ENCODE measurements at places on chromosomes 4 and X.

DNA sequence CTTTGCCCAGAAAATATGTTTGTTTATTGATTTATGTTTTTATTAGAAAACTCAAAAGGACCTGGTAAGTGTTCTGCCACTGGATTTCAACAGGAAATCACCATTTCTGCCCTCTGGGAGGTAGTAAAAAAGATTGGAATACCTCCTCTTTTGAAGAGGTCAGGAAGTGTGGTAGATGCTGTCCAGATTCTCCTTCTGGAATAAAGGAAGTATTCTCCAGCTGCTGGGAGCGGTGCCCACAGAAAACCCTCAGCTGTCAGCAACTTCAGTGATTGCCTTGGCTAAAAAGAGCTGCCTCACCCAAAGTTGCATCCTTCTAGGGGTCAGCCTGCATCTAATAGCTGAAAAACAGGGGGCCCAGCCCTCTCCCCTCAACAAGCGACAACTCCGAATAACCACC is 13.8 kb upstream of the ZNF674 start:
- DNase-seq, result no peak

DNA sequence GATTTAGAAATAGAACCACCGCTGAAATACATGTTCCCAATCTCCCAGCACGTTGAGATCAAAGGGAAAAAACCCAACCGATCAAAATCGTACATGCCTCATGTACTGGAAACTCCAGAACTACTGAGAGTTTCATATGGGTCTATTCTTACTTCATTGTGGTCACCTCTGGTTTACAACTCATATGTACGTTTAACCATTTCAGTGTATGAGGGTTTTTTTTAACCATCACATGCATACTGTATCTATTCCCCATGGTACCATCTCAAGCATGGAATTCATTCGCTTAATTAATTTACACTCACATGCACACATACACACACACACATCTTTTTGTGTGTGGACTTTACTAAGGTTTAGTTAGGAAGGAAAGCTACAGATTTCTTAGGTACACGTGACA is 46.0 kb upstream of the CLNK start:
- DNase-seq, result no peak

GRCh38 chr4:17024425-17024824 is 126.0 kb upstream of the LDB2 start:
- no peak for DNase-seq

DNA sequence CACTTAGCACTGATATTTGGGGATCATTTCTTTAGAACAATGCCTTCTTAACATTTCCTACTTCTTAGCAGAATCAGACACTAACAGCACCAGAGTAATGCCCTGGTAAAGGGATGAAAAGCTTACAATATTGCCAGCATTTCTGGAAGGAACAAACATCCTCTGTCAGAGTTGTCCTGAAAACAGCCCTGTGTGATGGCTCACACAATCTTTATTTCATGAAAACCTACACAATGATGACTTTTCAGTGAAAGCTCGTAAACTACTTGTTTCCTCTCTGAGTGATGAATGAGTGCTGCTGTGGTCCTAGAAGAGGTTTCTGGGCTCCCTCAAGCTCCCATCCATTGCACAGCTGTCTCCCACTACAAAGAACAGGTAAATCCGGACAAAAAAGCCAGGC is 52.8 kb downstream of the GPC4 start:
- no peak for DNase-seq

DNA sequence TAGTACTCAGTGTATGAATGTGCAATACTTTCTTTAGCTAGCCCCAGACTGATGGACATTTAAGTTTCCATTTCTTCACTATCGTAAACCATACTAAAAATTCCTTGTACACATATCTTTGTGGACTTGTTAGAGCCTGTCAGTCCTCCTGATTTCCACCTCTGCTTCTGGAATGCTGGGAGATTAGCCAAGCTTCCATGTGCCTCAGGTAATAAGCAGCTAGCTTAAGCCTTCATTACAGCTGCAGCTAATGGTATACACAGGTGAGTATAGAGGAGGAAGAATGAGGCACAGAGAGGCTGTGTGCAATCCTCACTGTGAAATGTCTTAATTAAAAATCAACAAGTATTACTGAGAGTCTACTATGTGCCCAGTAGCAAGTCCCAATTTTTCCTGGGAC is 9.8 kb downstream of the SMIM9 start:
- no peak for DNase-seq

GRCh38 chrX:15072259-15072658 is 197.6 kb downstream of the ASB9 start:
- no peak for DNase-seq

DNA sequence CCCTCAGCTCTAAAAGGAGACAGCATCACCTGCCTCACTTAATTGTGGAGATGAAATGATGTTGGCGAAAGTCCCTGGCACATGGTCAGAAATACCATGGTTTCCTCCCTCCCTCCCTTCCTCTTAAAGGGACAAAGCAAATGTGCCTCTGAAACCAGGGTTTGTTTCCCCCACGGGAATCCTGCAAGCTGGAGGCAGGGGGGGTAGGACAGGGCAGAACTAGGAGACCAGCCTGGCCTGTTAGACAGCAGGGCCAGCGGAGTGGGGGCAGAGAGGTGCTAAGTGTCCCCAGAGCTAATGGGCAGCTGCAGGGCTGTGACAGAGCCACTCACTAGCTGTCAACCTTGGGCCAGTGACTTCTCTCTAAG is 5.7 kb downstream of the RTL5 start:
- no peak for DNase-seq

DNA sequence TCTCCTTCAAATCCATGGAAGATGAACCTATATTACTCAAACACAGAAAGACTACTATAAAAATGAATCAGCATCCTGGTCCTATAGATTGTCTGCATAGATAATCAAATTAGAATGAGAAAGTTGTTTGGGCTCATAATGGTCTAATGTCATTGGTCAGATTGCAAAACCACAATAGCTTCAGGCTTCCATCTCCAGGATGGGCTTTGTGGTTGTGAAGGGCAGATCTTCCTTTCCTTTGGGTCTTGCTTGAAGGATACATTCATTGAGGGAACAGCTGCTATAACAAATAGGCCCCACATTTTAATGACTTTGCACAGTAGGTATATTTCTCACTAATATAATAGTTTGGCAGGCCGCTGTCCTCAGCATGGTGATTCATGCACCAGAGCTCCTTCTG is 94.3 kb downstream of the REPS2 start:
- no peak for DNase-seq

DNA sequence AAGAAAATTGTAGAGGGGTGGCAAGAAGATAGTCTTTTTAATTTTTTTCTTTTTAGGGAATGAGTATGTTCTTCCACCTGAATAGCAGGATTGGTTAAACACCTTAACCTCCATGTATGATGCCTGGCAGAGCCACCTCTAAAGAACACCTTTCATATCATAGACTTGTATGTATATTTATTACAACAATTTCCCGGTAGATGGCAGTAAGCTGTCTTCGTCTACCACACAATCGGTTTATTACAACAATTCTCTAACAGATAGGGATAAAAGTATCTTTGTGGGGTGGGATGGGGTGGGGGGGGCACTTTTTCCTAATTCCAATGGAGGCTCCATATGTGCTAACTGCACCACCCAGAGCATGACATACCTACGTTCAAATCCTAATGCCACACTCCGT is 255.5 kb downstream of the LDB2 start:
- peak; percentile 12 for DNase-seq

DNA sequence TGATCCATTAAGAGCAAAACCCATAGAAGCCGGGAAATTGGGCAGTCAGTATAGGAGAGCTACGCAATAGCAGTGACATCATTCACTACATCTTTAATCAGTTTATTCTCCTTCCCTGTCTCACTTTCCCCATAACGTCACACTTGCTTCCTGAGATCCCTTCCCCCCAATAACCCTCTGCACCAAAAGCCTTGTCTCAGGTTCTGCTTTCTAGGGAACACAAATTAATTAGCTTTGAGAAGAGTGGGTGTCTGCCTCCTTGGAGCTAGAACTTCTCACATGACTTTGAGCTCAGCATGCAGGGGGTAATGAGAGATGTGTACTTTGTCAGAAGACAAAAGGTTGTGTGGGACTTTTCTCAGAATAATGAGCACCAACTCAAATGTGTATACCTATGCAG is 128.3 kb upstream of the MAOA start:
- no peak for DNase-seq

- no peak for DNase-seq
These were observed 7.1 kb upstream of the CXCL5 start for GRCh38 chr4:74005528-74005927.

GRCh38 chr4:151771664-151772063 is 10.9 kb upstream of the GATB start:
- no peak for DNase-seq

DNA sequence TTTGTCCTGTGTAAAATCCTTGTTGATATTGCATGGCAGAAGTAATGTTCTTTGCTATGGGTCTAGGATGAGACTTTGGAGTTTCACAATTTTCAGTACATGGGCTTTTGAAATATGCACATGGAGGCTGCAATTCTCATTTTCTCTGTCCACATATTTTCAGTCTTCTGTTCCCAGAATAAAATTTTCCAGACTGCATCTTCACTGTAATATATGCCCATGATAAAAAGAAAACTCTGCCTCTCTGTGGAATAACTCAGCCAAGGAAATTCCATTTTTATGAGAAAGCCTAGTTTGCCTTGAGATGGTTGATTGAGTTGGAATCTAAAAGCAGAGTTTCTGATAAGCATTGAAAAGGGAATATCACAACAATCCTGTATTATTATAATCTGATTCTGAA is 601.4 kb upstream of the AADAT start:
- no peak for DNase-seq

GRCh38 chr4:61149278-61149677 is 50.8 kb upstream of the ADGRL3 start:
- DNase-seq, result no peak

DNA sequence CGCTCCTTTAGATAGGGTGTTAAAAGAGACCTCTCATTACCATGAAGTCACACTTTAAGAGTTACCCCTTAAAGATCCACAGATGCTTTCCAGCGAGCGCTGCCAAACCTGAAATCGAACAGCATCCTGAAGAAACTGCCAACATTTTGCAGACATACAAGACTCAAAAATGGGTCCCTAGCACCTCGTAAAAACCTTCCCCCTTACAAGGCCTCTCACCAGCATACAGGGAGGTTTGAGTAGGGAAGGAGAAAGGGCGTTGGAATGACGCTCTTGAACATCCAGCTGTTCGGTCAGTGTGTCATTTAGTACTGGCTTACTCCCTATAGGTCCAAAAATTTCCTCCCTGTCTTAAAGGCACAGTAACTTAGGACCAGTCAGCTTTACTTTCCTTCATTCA is 45.3 kb upstream of the PGRMC1 start:
- DNase-seq, result no peak

DNA sequence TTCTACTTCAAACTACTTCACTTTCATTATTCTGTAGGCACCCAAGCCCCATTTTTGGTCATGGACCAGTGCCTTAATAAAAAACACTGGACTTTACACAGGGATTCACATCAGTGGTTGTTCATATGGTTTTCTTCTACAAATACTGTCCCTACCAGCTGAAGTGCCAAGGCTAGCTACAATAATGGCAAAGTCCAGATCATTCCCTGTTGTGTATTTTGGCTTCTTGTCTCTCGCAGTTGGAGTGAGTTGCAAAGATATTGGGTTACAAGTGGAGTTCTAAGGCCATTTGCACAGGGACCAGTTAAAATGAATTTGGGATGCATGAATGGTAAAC is 16.7 kb upstream of the ANKRD17 start:
- no peak for DNase-seq

DNA sequence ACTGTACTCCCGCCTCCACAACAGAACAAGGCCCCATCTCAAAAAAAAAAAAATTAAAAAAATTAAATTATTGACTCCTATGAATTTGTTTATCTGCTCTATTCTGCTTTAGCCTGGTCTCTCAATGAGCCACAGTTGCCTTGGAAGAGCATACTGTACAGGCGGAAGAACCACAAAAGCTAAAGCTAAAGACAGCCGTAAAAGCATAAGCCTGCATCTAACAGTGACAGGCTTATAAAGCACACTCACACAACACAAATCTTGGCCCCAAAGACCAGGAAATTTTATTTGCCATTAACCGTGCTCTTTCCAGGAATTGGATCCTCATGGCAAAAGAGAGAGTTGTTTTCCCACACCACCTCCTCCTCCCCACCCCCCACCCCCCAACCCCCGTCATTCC is 53.5 kb upstream of the KLF3 start:
- DNase-seq, result no peak

DNA sequence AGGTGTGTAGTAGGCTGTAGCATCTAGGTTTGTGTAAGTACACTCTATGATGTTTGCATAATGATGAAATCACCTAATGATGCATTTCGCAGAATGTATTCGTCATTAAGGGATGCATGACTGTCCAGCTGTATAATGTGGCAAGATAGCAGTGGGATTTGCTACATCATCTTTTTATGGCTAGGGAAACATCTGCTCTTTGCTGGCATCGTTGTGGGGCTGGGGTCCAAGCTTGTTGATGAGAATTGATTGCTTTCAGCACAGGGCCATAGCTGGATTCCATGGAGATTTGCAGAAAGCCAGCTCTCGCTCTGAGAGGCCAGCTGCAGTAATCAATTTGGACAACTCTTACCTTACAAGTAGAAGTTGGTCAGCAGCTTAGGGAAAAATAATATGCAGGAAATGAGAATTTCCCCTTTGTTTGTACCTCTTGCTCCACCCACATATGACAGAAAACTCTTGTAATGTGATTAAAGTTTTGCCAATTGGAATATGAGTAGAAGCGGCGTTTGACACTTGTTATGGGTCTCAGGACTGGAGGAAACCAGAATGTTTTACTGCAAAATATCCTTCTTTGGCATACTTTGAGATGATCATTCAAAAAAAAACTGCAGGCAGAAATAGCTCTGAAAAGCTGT is 310.5 kb downstream of the RAPGEF2 start:
- no peak for DNase-seq

DNA sequence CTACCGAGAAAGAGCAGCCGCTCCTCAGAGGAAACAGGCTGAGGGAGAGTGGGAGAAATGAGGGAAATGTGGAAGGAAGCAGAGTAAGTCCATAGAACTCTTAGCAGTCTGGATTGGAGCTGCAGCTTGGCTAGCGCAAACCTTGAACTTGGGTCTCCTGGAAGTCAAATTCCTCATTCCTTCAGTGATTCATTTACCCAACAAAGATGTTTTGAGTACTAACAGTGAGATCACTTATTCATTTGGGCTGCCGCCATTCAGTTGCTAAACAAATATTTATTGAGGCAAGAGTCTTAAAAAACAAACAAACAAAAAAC is 51.5 kb downstream of the SEL1L3 start:
- no peak for DNase-seq

GRCh38 chr4:15233264-15233597 is 194.6 kb upstream of the C1QTNF7 start:
- DNase-seq, result no peak

DNA sequence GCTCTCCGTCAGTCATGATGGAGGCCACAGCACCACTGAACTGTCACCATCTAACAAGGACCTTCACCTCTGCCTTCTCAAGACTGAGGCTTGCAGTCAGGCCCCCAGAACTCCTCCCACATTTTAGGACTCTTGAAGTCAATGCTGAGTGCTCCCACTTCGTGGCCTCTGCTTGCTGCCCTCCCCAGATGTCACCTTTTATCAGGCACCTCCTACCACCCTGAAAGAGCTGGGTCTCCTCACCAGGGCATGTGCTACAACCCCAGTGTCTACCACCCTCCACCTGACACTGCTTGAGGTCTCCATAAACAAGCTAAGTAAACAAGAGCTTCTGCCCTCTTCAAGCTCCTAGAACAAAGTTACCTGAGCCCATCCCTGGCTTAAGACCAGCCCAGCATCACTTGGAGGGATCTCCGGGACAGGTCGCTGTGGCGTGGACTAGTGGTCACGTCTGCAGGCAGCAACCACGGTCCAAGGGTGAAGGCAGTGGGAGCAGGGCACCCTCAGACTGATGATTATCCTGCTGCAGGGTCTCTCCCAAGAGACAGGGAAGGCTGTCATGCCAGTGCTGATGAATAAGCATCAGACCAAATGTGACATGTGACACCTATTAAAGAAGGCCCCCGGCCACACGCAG is 7.7 kb upstream of the FAM53A start:
- no peak for DNase-seq

All from HEK293T (cell line).